ENCODE measurements at places on chromosomes 5 and 9.

- DNase-seq, result no peak
These were observed 60.8 kb downstream of the MLLT3 start for GRCh38 chr9:20561531-20561930.

DNA sequence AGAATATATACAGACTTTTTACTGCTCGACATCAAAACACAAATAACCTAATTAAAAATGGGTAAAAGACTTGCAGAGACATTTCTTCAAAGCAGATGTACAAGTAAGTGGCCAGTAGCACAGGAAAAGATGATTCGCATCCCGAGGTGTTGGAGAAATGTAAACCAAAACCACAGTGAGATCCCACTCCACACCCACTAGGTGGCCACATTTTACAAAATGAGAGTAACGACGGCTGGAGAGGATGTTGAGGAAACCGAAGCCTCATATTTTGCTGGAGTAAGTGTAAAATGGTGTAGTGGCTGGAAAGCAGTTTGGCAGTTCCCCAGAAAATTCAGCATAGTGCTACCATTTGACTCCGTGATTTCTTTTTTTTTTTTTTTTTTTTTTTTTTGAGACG is 21.3 kb upstream of the GBGT1 start:
- DNase-seq, result no peak

- no peak for DNase-seq
These were observed 99.4 kb upstream of the ADAMTS16 start for GRCh38 chr5:5040712-5041111.

DNA sequence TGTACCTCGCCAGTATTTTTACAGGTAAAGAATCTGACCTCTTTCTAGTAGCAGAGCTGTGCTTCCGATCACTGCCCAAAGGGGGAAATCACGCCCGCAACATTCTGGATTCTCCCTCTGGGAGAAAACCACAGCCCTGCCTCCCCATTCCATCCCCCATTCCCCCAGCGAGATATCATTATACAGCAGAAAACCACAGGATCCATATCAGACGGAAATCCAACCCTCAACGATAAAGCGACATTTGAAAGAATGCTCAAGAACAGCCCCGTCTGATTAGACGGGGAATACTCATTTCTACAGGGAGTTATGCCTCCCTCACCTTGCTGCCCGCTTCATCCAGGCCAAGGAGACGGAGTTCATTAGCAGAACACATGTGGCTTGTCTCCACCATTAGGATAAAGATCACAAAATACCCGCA is 172.8 kb downstream of the COL23A1 start:
- DNase-seq, result no peak

- DNase-seq, result no peak
These were observed 165.1 kb downstream of the TLR4 start for GRCh38 chr9:117869287-117869686.

GRCh38 chr9:103991698-103992097 is 102.4 kb upstream of the SMC2 start:
- DNase-seq, result no peak

DNA sequence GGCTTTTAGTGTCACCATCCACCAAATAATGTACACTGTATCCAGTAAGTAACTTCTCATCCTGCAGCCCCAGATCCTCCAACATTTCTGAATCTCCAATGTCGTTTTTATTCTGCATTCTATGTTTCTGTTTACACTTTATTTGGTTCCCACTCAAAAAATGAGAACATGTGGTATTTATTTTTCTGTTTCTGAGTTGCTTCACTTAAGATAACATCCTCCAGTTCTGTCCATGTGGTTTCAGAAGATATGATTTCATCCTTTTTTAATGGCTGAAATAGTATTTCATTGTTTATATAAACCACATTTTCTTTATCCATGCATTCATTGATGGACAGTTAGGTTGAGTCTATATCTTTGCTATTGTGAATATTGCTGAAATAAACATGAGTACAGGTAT is 677.3 kb upstream of the FTMT start:
- DNase-seq, result no peak

GRCh38 chr9:128706671-128707381 is 4.5 kb downstream of the PKN3 start:
- no peak for DNase-seq
